Aorta (tissue), 5 donors: ENCODE measurements at places on chromosomes 16 and 17. TPM values are rescaled to one million over a fixed set of nuclear protein-coding genes. Genes with fewer than 3 reads are reported as not detected.

Gene CCL4
- total RNA-seq = 6.4 TPM

Gene HSPB9
- total RNA-seq = not detected

Gene CCDC144A
- 2.5 TPM for total RNA-seq

Gene HGS
- 88.1 TPM for total RNA-seq

Gene PRRT2
- total RNA-seq = 30.6 TPM

Gene KRTAP1-3
- not detected for total RNA-seq

Gene ZFP1
- 13.1 TPM for total RNA-seq

Gene C17orf100
- 1.2 TPM for total RNA-seq

Gene CLEC18C
- 1.1 TPM for total RNA-seq

Gene TMC5
- 0.27 TPM for total RNA-seq

Gene VPS9D1
- 10.3 TPM for total RNA-seq

Gene AIPL1
- not detected for total RNA-seq

- no peak for DNase-seq
Measured at GRCh38 chr17:59753522-59754467, 46.3 kb downstream of the VMP1 start.

DNA sequence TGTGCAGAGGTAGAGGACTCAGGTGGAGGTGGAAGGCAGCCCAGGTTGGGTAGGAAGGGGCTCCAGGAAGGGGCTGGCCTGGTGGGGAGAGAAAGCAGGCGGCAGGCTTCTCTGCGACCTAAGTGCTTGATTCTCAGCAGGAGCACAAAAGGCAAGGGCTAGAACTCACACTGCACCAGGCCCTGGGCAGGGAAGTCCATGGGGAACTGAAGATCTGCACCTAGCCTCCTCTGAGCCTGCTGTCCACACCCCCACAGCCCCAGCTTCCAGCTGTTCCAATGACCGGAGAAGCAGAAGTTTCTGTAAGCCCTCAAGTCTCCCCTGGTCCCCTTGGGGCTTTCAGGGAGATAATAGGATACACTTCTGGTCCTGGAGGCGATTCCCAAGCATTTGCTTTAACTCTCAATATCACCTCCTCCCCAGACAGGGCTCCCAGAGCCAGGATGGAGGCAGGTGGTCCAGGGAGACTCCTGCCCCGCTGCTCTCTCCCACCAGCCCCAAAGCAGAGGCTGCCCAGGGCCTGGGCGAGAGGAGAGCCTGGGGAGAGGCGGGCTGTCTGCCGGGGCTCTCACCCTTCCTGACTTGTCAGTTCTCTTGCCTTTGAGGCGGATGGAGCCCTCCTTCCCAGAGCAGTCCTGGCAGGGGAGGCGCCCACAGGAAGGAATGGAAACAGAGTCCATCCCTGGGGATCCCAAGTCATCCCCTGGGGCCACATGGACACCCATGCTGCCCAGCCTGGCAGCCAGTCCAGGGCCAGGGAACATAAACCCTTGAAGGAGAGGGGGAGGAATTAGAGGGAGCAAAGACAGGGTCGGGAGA is 126.0 kb downstream of the RBFOX3 start:
- DNase-seq = no peak

GRCh38 chr16:74580833-74581232 is 26.1 kb downstream of the GLG1 start:
- DNase-seq = no peak

DNA sequence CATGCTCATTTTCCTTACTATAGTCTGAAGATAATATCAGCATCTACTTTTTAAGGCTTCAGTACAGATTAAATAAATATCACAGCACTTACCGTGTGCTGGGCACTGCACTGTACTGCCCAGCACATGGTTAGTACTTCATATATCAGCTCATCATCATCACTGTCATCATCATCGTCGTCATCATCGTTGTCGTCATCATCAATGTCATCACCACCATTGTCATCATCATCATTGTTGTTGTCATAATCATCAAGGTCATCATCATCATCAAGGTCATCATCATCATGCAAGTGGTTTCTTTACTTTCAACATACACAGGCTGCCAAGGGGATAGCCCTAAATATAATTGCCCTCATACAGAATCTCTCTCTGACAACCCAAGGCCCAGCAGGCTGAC is 275.1 kb downstream of the ABCC12 start:
- no peak for DNase-seq

DNA sequence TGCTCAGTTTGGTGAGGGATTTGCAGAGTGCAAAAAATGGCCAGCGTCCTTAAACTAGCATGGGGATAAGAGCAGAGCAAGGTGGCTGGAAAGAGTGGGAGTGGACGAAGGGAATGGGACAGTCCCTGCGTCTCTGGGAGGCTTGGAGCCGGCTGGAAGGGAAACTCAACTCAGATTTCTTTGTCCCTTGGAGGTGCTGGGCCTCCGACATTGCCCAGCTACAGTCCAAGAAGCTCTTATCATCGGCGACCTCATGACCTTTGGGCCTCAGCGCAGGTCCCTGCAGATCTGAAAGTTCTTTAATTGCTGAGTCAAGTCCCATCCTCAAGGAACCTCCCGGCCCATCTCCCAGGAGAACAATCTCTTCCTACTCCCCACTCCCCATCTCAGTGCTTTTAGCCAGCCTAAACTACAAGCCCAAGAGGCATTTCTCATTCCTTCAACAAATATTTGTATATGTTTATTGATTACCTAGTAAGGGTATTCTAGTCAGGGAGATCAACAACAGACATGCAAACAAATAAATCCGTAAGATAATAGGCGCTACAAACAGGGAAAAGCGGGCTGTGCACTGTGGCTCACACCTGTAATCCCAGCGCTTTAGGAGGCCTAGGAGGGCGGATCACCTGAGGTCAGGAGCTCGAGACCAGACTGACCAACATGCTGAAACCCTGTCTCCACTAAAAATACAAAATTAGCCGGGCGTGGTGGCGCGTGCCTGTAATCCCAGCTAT is 985 bp upstream of the TMEM107 start:
- peak; percentile 33 for DNase-seq

GRCh38 chr16:22641131-22641628 is 130.5 kb downstream of the NPIPB5 start:
- DNase-seq = no peak

DNA sequence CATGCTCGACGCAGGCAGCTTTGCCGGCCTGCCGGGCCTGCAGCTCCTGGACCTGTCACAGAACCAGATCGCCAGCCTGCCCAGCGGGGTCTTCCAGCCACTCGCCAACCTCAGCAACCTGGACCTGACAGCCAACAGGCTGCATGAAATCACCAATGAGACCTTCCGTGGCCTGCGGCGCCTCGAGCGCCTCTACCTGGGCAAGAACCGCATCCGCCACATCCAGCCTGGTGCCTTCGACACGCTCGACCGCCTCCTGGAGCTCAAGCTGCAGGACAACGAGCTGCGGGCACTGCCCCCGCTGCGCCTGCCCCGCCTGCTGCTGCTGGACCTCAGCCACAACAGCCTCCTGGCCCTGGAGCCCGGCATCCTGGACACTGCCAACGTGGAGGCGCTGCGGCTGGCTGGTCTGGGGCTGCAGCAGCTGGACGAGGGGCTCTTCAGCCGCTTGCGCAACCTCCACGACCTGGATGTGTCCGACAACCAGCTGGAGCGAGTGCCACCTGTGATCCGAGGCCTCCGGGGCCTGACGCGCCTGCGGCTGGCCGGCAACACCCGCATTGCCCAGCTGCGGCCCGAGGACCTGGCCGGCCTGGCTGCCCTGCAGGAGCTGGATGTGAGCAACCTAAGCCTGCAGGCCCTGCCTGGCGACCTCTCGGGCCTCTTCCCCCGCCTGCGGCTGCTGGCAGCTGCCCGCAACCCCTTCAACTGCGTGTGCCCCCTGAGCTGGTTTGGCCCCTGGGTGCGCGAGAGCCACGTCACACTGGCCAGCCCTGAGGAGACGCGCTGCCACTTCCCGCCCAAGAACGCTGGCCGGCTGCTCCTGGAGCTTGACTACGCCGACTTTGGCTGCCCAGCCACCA is 9.7 kb downstream of the VASN start:
- peak; percentile 67 for DNase-seq

- no peak for DNase-seq
Measured at GRCh38 chr17:13885953-13886889, 183.1 kb upstream of the COX10 start.

- DNase-seq = no peak
Measured at GRCh38 chr17:18326039-18326438, 10.9 kb downstream of the SMCR8 start.

DNA sequence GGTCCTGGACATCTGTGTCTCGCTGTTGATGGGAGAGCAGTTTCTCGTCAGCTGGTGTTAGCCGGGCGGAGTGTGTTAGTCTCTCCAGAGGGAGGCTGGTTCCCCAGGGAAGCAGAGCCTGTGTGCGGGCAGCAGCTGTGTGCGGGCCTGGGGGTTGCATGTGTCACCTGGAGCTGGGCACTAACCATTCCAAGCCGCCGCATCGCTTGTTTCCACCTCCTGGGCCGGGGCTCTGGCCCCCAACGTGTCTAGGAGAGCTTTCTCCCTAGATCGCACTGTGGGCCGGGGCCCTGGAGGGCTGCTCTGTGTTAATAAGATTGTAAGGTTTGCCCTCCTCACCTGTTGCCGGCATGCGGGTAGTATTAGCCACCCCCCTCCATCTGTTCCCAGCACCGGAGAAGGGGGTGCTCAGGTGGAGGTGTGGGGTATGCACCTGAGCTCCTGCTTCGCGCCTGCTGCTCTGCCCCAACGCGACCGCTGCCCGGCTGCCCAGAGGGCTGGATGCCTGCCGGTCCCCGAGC is 17.9 kb downstream of the GAA start:
- DNase-seq = no peak

- no peak for DNase-seq
Measured at GRCh38 chr16:9372934-9373890, 281.8 kb downstream of the HAPSTR1 start.

DNA sequence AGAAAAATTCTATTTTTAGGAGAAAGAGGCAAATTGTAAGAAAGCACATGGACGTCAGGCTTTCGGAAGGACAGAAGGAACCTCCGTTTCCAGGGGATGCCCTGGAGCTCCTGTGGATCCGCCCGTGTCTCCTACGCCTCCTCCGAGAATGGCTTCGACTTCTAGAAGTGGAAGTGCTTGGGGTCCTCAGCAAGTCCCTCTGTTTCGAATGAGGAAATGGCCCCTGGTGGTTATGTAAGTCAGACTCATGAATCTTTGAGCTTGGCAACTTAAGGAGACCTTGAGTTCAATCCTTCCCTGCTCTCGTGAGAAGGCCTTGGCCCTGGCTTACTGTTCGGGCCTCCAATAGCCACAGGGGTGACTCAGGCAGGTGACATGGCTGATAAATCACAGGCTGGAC is 38.9 kb downstream of the COX4I1 start:
- DNase-seq = peak; percentile 57

- DNase-seq = peak; percentile 66
Measured at GRCh38 chr16:68247400-68247799, 2.2 kb downstream of the PLA2G15 start.

DNA sequence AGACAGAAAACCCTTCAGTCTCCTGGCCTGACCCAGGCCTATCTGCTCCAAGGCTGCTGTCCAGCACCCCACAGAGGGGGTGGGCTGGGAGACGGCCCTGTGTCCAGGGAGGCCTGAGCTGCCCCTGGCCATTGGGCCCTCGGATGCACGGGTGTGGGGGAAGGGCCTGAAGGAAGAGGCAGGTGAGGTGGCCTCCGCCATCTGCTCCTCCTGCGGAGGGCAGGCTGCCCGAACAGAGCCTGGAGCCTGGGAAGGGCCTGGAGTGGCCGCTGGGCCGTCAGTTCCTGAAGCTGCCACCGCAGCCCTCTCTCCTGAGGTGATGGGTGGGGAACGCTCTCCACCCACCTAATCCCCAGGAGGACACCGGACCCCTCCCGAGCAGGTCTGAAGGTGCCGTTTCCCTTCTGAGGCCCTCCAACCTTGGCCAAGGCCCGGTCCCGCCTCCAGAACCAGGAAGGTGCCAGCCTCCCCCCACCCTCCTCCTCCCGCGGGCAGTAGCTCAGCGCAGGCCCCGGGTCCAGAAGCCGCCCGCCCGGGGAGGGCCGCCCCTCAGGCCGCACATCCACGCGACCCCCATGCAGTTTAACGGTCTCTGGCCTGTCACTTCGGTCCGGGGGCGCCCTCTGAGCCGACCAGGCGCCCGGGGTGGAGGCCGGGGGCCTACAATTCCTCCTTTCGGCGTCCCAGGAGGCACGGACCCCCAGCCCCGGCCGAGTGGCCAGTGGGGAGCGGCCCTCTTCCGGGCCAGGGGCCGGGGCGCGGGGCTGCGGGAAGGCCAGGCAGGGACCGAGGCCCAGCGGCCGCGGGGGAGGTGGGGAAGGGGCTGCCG is 835 bp downstream of the FBXL16 start:
- no peak for DNase-seq

- no peak for DNase-seq
Measured at GRCh38 chr17:42904110-42904469, 3.5 kb downstream of the G6PC1 start.

- DNase-seq = no peak
Measured at GRCh38 chr16:82580298-82580890, 46.4 kb upstream of the CDH13 start.

DNA sequence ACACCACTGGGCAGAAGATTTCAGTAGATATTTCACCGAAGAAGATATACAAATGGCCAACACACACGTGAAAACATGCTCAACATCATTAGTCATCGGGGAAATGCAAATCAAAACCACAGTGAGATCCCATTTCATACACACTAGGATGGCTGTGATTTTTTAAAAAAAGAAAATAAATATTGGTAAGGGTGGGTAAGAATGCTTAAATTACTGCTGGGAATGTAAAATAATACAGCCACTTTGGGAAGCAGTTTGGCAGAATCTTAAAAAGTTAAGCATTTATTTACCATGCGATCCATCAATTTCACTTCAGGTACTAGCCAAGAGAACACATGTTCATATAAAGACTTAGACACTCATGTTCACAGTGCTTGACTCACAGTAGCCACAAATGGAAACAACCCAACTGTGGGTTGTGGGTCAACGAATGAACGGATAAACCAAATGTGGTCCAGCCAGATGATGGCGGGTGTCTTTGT is 6.5 kb upstream of the C16orf74 start:
- DNase-seq = no peak

DNA sequence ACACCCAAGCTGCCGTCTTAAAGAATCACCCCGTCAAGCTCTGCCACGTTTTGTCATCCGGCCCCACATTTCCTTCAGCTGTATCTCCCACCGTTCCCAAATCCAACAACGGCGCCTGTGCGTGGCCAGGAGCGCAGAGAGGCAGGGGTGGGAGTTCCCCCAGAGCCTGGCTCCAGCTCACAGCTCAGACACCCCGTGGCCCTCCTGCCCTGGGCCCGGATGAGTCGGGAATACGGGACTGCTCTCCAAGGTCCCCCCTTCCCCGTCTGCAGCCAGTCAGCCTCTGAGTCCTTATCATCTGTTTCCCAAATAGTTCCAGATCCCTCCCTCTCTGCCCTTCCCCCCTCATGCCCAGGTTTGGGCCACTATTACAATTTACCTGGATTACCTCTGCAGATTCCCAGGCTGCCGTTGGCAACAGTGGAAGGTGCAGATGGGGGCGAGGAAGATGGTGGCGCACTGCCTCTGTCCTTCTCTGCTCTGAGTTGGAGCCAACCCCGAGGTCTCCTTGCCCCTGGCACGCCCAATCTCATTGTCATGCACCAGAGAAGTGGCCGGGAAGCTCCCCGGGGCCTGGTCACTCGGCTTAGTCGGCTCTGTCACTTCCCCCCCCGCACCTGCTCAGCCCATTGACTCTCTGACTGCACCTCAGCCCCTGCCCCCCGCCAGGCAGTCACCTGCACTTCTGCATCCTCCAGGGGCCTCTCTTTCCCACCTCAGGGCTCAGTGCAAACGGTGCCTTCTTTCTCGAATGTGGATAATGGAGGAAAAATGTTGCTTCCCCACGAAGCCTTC is 18.3 kb upstream of the RPTOR start:
- no peak for DNase-seq

GRCh38 chr16:81668243-81669097 is 110.6 kb upstream of the PLCG2 start:
- no peak for DNase-seq

GRCh38 chr17:2062571-2063183 is 7.8 kb downstream of the HIC1 start:
- no peak for DNase-seq
